GM12878 (cell line): ENCODE measurements at places on chromosomes 5 and 9. TPM values are rescaled to one million over a fixed set of nuclear protein-coding genes. Genes with fewer than 3 reads are reported as not detected.

GNA14 gene
- total RNA-seq, result not detected in 2 replicates

RASEF gene
- not detected in 2 replicates for total RNA-seq

- no peak for DNase-seq
Measured at GRCh38 chr5:28046596-28046995, 1008.2 kb upstream of the CDH9 start.

DNA sequence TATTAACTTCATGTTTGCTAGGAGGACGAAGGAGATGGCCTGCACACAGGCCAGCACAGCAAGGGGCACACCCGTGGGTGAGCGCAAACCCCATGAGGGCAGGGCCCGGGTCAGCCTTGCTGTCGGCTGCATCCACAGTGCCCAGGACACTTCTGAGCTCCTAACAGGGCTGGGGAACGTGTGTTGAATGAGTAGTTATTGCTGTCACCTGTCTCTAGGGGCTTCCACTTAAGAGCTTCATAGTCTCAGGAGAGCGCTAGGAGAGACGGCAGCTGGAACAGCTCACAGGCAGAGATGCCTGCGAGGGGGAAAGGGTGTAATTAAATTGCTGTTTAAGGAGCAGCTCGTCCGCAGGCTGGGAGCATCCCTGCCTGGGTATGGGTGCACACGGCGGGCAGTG, 91.4 kb upstream of the NEURL1B start:
- DNase-seq, result no peak

- no peak for DNase-seq
Measured at GRCh38 chr5:6719896-6720560, 6.8 kb downstream of the TENT4A start.
